ENCODE measurements at places on chromosomes 4 and X.

DNA sequence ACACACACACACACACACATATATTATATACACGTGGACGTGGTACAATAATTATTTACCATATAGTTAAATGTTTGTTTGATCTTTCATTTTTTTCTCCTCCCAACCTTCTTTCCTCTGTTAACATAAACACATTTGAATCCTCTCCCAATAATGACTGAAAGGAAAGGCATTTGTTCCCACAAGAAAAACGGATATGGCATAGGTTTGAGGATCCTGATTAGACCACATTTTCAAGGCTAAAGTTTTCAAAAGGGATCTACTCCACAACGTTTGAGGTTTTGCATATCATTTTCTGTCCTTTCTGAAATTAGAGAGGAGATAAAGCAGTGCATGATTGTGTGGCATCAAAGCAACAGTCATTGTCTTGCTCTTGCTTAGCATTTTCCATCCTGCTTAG lies 1883.4 kb downstream of the STIM2 start:
- DNase-seq: no peak

DNA sequence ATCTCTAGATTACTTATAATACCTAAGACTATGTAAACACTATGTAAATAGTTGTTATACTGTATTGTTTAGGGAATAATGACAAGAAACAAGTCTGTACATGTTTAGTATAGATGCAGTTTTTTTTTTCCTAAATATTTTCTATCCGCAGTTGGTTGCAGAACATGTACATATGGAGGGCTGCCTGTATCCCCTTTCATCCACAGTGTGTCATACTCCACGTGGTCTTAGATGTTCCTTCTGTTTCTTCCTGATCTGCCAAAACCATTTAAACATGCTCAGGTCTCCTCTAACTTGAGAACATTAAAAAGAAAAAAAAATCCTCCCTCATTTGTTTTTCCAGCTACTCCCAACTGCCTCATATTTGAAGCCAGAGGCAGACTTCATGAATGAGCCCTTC lies 14.0 kb downstream of the OCIAD1 start:
- DNase-seq: no peak

DNA sequence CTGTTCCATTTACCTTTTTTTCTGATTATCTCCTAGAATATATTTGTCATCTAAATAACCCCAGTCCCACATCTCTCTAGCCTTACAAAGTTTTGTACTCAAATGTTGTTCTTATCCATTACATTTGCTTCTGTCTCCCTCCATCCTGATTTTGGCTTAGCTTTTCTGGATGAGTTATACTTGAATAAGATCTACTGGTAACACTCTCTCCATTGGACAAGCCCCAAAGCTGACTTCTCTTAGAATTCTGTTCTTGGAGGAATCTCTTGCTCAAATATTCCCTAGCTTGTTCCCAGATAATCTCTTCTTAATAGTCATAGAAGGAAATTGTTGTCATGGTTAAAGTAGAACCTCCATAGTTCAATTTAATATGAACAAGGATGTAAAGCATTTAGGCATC lies 115.5 kb upstream of the HS3ST1 start:
- DNase-seq: no peak

DNA sequence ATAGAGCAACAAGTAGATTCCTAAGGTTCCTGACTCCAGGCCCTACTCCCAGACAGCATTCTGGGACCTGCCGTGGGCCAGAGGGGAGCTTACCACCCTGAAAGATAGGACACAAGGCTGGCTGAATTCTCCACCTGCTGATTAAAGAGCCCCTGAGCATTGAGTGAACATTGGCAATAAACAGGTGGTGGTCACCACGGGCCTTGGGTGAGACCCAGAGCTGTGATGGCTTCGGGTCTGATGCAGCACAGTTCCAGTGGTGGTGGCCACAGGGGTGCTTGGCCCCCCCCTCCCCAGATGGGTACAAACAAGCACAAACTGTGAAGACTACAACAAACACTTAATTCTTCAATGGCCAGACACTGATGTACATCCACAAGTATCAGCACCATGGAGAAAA lies 444.6 kb downstream of the GASK1B start:
- no peak for DNase-seq

DNA sequence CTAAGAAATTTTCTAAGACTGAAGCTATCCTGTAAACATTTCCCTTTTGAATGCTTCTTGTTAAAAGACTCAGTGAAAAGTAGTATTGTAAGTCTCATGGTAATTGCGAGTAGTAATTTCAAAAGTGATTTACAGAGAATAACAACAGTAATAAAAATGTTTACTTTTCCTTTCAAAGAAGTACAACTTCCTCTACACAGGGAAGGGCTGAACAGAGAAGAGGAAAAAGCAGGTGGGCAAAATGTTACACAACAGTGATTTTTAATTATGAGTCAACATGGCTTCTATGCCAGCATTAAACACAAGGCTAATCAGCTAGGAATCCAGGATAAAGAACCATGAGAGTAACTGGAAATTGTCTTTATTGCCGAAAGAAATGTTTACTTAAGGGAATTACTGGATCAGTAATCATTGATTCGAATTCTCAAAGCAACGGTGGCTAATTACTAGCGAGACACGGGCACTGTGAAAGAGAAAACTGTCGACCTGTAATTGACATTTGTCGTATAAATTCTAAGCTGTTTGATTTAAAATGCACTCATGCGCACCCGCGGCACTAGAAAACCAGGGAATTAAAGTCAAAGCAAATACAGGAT lies 15.4 kb downstream of the UTP3 start:
- no peak for DNase-seq

- DNase-seq: no peak
Measured at GRCh38 chr4:159273141-159273438, 170.2 kb downstream of the RAPGEF2 start.

GRCh38 chr4:163776957-163777356 lies 282.5 kb downstream of the TMA16 start:
- no peak for DNase-seq

- no peak for DNase-seq
Measured at GRCh38 chr4:123024710-123025109, 102.3 kb upstream of the NUDT6 start.

- DNase-seq: no peak
Measured at GRCh38 chr4:153518637-153519389, 52.7 kb downstream of the TMEM131L start.

GRCh38 chr4:185969657-185970056 lies 99.3 kb upstream of the TLR3 start:
- no peak for DNase-seq

DNA sequence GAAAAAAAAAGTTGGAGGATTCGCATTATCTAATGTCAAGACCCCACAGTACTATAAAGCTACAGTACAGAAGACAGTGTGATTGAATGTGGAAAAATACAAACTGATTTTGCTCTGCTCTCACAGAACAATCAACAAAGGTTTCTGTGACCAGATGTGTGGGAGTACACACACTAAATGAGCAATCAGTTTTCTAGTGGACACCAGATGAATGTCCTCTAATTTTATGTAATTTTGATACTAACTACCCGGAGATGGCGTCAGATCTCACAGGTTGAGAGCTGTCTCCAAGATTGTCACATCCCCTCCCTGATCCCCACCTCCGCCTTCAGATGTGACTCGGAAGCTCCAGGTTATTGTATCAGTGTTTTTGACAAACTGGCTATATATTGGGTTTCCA lies 81.9 kb upstream of the HUWE1 start:
- no peak for DNase-seq

- DNase-seq: no peak
Measured at GRCh38 chrX:137166591-137166990, 132.8 kb upstream of the GPR101 start.

GRCh38 chr4:139142087-139142486 lies 34.9 kb downstream of the ELF2 start:
- no peak for DNase-seq

DNA sequence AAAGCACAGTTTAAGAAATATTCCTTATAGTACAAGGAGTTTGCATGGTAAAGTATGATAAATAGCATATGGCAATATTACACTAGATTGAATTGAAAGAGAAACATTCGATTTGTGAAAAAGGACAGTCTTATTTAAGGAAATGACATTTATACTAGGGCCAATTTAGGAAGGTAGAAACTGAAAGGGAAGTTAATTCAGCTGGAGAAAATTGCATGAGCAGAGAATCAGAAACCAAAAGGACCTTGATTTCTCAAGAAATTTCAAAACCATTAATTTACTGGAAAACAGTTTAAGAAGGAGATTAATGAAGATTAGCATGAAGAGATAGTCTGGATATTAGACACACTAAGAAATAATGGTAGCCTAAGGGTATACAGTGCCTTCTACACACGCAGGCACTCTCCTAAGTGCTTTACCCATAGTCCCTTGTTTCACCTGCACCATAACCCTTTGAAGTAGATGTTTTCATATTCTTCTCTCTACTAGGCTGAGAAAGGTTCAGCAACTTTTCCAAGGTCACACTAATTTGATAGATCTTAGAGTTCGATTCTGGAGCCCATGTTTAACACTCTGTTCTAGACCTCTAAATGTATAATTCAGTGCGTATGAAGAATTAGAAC lies 259.1 kb upstream of the SLIT2 start:
- DNase-seq: no peak

GRCh38 chr4:142703694-142704309 lies 142.3 kb downstream of the INPP4B start:
- no peak for DNase-seq

DNA sequence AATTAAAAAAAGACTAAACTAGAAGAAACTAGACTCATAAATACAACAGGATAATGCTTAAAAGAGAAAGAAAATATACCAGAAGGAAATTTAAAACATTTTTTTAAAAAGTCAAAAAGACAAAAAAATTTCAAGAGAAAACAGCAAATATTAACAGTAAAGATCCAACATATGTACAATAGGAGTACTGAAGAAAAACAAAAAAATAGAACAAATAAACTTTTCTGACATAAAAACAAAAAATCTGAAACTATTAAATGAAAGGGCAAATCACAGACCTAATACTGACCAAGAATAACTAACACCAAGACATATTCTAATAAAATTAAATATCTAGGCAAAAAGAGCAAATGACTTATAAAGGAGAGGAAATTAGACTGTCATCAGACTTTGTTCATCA lies 11.5 kb downstream of the DNAJB14 start:
- DNase-seq: no peak

DNA sequence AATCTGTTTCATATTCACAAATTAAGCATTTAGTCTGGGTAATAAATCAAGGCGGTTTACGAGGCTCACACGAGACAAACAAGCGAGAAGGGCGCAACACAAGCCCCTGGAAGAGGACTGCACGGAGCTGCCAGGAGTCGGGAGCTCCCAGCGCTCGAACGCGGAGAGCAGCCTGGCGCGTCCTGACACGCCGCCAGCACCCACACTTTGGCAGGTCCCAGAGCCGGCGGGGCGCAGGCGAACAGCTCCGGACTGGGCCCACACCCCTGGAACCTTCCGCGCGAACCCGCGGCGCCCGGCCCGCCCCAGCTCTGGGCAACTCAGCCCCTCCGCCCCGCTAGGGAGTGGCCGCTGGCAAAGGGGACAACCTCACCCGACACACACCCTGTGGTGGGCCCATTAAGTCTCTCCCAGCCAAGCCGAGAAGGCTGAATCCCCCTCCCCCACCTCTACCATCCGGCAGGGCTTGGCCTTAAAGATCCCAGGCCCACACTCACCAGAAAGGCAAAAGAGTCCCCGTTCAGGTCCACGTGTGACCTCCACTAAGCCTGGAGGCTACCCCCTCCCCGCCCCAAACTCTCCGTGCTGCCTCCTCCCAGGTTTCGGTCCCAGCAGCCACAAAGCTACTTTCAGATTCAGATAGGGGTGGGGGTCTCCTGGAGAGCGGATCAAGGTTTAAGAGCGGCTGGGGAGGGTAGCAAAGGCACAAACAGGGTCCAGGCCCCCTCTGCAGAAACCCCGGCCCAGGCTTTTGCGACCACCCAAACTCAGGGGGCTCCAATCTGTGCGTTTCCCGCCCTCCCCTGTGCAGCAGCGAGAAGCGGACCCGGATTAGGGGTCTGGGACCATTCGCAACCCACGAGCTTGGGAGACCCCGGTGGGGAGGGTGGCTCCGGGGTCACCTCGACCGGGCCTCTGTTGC lies 47.5 kb upstream of the BCOR start:
- no peak for DNase-seq

GRCh38 chrX:123859409-123859845 lies 426 bp upstream of the XIAP start:
- DNase-seq: no peak

- no peak for DNase-seq
Measured at GRCh38 chr4:172412851-172413580, 599.8 kb downstream of the GALNTL6 start.

- DNase-seq: no peak
Measured at GRCh38 chrX:14832586-14832985, 40.3 kb downstream of the FANCB start.

- no peak for DNase-seq
Measured at GRCh38 chr4:69167300-69167699, 47.2 kb downstream of the UGT2B11 start.

GRCh38 chrX:40173143-40174000 lies 75.6 kb upstream of the BCOR start:
- DNase-seq: no peak

GRCh38 chrX:115562480-115562847 lies 1.5 kb downstream of the PLS3 start:
- DNase-seq: no peak

- DNase-seq: peak; percentile 63
Measured at GRCh38 chrX:136768469-136769084, 12.2 kb downstream of the ARHGEF6 start.

- DNase-seq: no peak
Measured at GRCh38 chrX:28649541-28649940, 62.3 kb downstream of the IL1RAPL1 start.

DNA sequence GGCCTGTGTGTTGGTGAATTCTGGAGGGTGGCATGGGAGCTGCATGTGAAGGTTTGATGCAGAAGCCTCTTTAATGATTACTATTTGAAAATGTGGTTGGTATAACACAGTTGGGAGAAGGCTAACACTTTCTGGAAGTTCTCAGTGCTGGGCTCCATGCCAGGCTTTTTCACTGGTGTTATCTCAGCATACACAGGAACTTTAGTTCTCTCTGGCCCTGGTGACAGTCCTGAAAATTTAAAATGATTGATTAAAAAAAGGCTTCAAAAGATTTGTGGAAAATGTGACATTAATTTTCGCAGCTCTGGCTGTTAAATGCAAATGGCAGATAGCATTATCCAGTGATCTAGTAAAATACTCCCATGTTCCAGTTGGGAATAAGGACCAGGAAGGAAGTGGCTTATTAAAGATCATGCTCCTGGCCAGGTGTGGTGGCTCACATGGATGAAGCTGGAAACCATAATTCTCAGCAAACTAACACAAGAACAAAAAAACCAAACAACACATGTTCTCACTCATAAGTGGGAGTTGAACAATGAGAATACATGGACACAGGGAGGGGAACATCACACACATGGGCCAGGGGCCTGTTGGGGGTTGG lies 36.6 kb downstream of the DIPK2B start:
- DNase-seq: no peak
